Sigmoid colon (tissue), 7 donors: ENCODE measurements at places on chromosomes 5 and 9.

DNA sequence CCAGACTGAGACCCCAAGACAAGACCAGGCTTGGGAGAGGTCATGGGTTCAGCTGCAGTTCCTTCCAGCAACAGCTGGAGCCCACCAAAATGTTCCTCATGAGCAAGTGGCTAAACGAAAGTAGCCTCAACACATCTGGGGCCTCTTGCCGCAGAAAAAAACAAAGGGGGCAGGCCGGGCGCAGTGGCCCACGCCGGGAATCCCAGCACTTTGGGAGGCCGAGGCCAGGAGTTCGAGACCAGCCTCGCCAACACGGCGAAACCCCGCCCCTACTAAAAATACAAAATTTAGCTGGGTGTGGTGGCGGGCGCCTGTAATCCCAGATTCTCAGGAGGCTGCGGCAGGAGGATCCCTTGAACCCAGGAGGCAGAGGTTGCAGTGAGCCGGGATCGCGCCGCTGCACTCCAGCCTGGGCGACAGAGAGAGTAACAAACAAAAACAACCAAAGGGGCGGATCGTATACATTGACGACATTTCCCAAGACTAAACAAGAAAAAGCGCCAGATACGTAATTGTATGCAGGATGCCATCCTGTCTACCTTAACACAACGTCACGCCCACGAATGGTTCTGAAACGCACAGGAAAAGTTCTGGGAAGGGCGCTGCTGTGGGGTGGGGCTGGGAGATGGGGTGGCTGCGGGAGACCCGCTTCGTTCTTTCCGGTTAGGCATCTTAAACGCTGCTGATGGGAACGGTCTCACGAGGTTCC lies 1.7 kb downstream of the INPP5E start:
- no peak for DNase-seq

DNA sequence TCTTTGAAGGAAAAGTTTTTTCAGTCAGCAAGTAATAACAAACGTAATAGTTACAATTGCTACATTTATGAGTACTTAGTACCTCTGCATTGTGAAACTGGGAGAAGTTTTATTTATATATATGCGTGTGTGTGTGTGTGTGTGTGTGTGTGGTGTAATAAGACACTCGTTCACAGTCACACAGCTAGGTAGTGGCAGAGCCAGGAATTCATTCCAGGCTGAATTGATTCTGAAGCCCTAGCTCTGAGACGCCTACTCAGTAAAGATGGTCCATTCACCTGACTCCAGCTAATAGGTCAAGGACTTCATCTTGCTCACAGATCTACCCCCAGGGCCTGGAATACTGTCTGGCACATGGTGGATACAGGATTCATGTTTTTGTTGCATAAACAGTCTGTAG lies 13.6 kb upstream of the CAST start:
- no peak for DNase-seq

DNA sequence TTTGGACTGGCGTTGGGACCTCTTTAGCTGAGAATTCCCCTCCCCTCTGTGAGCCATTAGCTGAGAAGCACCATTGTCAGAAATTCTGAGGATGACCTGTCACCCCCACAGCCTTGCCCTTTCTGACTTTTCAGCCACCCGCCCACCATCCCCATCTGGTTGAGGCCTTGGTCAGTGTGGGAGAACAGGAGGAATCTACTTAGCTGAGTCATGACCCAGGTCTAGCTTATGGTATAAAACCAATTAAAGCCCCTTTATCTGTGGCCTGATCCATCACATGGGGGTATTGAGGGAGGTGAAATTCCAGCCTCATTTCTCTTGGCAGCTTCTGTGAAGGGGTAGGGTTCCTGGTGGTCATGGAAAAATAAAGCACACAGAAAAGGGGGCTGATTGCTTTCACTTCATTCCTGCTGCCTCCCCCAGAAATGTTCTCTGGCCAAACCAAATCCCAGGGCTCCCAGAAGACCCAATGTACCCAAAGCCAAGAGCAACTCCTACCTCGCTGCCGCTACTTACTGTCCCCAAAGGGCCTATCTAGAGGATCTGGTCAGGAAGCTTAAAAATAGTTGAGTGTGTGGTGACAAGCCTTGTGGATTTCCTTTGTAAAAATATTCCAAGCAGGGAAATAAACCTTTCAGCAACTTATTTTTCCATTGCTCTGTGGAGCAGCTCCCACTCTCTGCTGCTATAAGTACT lies 174.8 kb upstream of the TNC start:
- no peak for DNase-seq

DNA sequence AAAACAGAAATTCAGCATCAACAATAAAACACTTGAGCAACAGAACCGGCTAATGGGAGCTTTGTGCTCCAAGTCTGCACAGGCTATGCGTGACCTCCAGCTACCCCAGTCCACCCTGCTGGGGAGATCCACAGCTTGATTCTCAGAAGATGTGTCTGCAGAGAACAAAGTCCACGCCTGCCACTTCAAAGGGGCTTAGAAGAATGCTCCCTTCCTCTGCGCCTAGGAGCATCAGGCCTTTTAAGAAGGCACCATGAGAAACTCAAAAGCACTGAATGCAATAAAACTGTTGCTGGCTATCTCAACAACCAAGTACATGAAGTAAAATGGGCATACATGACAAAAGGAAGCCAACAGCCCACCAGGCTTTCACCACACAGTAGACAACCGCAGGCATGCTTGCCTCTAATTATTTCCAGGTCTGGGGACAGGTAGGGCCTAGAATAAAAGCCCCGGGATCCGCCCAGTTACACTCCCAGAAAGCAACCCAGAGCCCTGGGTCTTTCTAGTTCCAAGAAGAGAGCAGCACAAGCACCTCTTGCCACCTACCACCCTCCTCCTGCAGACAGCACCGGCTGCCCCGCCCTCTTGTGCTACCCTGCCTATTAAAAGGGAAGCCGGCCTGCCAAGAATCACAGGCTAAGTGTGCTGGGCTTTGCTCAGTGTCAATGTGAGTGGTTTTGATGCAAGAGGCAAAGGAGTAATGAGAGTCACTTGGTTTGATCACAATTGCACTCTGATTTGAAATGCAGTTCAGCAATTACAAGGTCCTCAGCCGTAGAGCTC lies 123.2 kb downstream of the SPOCK1 start:
- DNase-seq: no peak

DNA sequence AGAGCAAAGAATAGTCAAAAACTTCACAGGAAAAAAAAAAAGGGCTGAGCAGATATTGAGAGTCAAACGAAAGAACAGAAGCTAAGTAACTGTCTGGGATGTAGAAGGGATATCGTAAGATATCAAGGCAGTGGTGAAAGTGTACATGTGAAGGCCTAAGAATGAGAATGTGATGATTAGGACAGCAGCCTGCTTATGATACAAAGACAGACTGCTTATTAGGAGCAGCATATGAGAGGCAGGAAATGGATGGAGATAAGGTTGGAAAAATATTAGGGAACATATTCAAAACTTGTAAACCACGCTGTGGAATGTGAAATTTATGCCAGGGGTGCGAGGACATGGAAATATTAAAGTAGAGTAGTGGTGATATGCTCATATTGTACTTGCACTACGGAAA lies 133.1 kb upstream of the FAM174A start:
- no peak for DNase-seq

- DNase-seq: peak; percentile 84
Measured at GRCh38 chr9:137740312-137740711, 121.5 kb downstream of the EHMT1 start.

- no peak for DNase-seq
Measured at GRCh38 chr5:89281766-89282553, 399.0 kb upstream of the MEF2C start.
